Nephron progenitor cell (in vitro differentiated cells): ENCODE measurements at places on chromosomes 3 and 15.

DNA sequence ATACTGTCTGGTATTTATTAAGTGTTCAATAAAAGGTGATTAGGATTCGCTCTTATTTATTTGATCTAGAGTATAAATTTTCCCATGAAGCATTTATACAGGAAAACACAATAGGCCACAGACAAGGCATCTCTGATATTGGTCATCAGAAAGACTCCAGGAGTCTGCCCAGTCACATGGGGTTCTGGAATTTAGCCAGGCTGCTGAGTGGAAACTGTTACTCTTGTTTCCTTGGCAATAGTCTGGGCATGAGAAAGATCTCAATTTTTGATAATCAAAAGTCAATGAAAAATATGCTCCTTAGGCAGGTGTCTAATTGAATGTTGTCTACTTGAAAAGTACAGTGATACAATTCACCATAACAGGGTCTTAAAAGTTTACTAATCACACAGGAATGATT is 161.2 kb downstream of the FRMD5 start:
- no peak for DNase-seq

- DNase-seq, result no peak
Observed at GRCh38 chr3:133489466-133490085, 83.9 kb upstream of the CDV3 start.

DNA sequence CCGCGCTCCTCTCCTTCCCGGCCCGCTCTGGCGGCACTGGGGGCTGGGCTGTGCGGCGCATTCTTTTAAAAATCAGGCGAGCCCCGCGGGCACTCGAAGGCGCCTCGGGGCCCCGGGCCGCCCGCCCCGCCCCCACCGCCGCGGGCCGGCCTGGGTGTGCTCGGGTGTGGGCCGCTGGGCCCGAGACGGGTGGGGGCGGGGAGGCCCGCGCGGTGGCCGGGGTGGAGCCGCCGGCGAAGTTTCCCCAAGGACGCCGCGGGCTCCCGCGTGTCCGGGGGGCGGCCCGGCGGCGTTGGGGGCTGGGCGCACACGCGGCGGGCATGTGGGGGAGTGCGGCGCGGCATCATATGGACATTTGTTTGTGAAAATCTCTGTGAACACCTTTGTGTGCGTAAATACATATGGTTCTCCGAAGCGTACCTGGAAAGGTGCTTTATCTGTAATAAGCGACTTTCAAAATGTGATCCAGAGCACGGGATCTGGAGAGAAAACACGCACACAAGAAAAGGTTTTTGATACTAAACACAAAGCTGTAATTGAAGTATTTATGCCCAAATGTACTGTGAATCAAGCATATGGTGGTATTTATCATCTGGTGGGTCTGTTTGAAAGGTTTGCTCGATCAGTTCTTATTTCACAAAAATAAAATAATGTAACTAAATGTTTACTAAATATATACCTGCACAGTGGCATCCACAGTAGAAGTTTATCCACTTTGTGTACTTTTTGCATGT is 612 bp upstream of the TBL1XR1 start:
- DNase-seq, result no peak

DNA sequence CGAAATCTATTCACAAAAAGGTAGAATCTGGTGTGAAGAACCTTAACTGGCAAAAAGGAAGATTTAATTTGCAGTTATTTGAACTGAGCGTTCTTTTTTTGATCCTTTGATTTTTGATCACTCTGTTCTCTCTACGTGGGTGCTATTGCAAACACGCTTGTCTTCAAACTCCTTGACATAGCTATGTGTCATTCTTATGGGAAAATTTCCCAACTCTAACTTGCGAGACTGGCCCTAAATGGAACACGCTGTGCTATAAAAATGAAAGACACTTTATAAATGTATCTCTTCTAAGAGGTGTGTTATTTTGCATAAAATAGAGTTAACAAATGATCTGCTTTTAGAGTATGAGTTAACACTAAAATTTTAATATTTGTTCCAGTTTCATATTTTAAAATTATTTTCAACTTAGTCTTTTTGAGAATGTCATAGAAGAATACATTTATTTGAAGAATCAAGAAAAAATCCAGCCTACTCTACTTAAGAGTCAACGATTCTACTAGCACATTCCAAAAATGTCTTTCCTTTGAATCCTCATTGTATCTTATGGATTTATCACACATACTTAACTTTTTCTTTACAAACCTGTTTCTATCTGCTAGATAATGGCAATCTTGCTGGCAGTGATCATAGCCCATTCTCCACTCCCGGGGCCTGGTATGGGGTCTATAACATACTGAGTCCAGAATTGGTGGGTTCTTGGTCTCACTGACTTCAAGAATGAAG is 610.0 kb upstream of the TBL1XR1 start:
- no peak for DNase-seq

GRCh38 chr3:159620873-159621272 is 367.8 kb upstream of the IL12A start:
- no peak for DNase-seq

DNA sequence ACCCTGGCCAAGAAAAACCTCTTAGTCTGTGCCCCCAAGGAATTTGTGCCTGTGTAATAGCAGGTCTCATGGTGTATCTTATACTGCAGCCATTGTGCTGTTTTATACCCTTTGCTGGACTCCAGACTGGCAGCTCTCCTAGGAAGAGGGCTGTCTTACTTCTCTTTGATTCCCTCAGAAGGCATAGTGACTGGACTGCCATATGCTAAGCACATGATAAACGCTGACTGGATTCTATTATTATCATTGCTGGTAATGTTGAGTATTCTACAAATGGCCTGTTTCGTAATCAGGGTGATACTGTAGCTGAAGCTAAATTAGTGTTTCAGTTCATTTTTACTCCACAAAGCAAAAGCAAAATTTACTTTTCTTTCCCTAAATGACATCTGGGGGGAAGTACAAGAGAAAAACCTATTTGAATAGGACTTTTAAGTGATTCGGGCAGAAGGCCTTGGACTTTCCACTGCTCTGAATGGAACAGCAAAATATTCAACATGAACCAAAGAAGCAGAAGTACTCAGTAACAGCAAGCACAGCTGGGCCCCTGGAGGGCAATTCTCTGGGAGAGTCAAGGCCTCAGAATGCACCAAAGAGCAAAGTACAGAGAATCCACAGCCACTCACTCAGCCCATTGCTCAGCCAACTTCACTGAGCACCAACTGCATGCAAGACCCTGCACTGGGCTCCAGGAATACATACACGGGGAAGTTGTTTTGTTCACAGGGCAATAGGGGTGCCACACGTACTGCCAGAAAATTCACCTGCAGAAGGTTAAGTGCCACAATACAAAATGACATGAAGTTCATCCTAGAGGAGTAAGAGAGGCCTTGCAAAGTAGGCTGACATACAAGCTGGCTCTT is 7.9 kb upstream of the BCL2A1 start:
- no peak for DNase-seq

DNA sequence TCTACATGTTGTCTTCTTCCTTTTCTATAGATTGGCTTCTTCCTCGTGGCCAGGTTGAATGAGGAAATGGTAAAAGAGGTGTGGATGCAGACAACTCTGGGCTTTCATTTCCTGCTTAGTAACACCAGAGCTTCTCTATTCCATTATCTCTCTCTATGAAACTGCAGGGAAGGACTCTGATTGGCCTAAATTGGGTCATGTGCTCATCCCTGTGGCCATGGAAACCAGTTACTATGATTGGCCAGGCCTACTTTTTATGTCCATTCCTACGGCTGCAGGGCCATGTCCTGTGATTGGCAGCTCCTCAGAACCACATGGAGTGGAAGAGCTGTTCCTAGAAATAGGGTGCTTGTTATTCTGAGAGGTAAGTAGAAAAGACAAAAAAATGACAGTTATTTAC is 486.9 kb upstream of the ADAMTS9 start:
- no peak for DNase-seq

- DNase-seq, result no peak
Observed at GRCh38 chr15:57017024-57017423, 98.6 kb downstream of the TCF12 start.

GRCh38 chr15:81176291-81176893 is 20.3 kb upstream of the IL16 start:
- no peak for DNase-seq
